ENCODE measurements at places on chromosomes 4 and X.
A peak's percentile ranks its signal among the peaks of the same experiment; 100 is the strongest.

DNA sequence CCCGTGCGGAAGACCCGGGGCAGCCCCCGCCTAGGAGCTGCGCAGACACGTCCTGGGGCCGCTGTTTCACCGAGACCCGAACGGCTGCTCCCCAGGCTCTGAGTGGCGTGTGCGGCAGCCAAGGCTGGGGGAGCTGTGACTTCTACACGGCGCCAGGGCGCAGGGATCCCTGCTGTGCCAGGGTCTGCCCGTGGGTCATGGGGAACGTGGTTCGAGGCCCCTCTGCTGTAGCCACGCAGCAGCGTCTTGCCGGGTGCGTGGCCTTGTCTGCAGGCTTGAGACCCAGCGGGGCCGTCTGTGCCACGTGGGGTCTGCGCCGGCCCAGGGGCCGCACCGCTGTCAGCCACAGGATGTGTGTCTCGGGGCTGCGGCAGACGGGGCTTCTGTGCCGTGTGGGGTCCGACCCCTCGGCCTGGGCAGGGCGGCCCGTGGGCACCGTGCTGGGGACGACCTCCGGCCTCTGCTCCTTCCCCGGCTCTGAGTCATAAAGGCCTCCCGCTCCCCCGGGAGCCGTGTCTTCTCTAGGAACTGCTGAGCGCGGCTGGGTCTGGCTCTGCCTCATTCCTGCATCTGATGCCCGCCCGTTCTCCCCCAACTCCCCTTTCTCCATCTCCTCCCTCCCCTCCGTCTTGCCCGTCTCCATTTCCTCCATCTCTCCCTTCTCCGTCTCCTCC lies 12.7 kb upstream of the GTPBP6 start:
- DNase-seq: peak; percentile 27

- DNase-seq: no peak
These were observed 184.0 kb upstream of the FSTL5 start for GRCh38 chr4:162347842-162348213.

DNA sequence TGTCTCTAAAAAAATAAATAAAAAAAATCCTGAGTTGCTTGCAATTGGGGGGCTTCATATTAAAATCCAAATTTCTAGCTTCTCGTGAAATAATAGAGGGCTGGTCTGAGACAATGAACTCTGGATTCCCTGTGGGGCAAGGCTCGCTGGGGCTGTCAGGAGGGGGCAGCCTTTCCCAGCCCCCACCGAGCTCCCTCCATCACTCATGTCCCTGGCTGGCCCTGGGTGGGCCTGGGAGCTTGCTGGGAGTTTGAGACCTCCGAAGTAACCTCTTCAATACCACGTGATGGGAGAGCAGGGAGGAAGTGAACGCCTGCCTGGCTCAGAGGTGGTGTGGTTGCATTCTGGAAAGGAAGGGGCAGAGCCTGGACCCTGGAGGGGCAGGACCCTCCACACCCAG lies 54.0 kb upstream of the AFAP1 start:
- DNase-seq: no peak

DNA sequence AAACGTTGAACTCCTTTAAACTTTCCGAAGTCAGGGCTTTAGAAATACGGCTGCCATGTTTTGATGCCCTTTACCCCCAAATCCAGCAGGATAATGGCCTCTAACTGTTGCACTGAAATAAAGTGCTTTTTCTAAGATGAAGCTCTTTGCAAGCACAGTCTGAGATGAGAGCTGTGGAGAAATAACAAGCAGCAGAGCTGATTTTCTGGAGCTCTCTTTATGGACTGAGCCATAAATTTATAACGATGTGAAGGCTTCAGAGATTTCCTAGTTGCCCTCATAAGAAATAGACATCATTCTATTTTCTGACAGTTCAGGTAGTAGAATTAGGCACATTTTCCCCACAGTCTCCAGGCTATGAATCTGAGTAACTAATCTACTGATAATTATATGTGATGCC lies 567.3 kb downstream of the PDHA2 start:
- DNase-seq: no peak

DNA sequence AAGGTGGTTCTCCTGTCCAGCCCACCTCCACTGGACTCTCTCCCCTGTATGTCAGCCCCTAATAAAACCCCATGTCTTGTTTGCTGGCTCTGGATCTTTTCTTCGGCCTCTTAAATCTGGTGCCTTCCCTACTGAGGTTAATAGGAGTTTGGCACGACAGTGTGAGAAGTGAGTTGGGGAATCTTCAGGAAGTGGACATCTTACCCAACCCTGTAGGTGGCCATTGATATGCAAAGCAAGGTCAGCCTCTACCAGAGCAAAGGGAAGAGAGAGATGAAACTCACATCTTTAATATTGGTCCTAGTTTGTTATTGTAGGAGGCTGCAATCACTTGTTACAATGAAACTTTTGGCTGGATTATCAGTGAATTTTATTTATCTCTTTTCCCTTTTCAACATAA lies 111.7 kb downstream of the CHRDL1 start:
- DNase-seq: no peak

GRCh38 chr4:187065396-187065795 lies 341.7 kb upstream of the FAT1 start:
- DNase-seq: no peak

DNA sequence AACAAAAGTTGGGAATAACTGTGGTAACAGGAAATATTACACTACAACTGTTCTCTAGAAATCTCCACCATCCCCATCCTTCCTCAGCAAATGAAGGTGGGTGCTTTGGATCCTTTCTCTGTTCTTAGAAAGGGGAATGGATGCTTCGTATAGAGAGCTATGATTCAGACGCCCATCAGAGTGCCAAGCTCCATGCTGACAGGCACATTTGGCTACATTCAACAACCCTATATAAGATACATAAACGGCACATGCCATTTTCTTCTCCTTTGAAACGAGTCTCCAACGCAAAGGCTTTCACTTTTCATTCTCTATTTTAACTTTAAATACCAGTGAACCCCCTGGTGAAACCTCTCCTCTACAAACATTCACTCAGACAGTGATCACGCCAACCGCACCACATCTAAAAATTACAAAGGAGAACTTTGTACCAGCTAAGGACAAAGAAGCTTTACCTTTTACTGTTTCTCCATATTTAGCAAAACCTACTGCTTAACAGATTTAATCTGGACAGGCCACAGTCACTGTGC lies 172.5 kb downstream of the TSPAN5 start:
- peak; percentile 25 for DNase-seq

DNA sequence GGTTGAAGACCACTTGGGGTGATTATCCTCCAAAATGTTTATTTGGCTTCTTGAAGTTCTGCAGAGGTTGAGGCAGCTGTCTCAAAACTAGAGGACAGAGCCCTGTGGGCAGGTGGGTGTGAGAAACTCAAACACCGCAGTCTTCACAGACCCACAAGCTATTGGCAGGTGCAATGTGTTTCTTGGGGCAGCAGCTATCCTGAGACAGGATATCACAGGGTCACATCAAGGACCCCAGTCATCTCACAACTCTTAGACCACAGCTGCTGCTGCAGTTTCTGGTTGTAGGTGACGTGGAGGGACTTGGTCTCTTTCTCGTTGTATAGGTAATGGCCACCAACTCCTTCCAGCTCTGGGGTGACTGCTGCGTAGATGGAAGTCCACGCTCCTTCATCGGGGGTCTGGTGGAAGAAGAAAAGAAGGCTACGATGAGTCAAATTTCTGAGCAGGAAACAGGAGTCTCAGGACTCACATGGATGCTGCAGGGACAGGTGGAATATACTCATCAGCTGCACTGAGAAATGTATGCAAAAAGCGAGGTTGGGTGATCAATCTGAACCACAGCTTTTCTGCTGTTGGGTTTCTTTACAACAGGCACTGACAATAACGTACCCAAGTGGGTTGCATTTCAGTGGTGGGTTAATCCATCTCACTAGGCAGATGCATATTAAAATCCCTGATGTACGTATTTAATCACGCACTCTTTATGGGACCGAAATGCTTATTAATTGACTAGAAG lies 279.8 kb downstream of the DHRSX start:
- DNase-seq: no peak

GRCh38 chr4:66837279-66837922 lies 707.9 kb downstream of the CENPC start:
- no peak for DNase-seq

- DNase-seq: no peak
These were observed 43.8 kb downstream of the ELOVL6 start for GRCh38 chr4:110154582-110154981.

All from activated T-cell treated with anti-CD3 and anti-CD28 coated beads, Interleukin-2, amount 50 U/mL, for 72 hours (primary cell).